ENCODE measurements at places on chromosomes 3 and 15. TPM values are rescaled to one million over a fixed set of nuclear protein-coding genes. Genes with fewer than 3 reads are reported as not detected.

DNA sequence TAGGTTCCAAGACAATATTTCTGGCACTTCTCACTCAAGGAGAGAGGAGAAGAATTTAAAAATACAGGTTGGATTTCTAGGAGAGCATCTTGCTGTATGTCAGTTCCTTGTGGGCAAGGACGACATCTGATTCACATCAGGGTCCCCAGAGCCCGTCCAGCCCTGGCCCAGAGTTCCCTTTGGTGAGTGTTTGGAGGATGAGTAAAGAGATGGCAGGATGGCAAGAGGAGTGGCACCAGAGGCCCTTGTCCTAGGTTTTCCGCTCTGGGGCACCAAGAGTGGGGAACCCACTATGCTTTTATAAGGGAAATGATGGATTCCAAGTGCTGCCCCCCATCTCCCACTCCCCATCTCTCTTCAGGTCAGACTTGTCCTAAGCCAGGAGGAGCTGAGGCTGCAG lies 181.8 kb downstream of the TBC1D2B start:
- DNase-seq = no peak

- no peak for DNase-seq
Measured at GRCh38 chr3:178302966-178303930, 233.0 kb upstream of the KCNMB2 start.

DNA sequence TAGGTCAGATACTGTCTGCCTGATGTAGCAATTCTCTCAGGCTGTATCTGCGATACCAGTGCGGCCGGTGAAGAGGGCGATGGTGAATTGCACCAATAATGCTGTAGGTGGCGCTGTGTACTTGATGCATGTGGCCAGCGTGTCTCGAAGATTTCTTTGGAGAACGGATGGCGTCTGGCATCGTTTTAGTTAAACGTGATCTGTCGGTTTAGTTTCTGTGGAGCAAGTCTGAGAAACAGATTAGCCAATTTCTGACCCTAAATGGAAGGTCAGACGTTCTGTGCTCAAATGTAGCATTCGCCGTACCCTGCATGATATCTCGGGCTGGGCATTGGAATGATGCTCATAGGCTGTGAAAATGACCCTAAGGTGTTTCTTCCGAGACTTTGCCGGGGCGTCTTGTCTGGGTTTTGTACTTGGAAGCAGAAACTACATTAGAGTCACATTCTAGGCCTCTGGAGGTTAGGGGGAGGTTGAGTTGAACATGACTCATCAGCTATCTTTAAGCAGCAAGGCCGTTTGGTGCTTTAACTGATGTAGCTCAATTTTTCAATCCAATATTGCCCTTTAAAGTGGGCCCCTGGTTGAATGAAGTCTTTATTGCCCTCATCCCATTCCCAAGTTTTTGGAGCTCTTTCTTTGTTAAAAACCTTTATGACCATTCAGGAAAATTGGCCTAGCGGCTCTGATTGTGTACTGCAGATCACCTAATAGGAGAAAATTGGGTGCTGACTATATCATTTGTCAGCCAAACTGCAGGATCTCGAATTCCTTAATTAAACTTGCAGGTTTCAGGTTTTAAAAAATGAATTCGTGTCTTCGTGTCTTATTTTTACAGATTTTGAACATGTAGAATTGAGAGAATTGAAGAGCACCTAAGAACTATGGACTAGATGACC lies 80.0 kb downstream of the SQOR start:
- peak; percentile 23 for DNase-seq

GRCh38 chr3:133540896-133541674 lies 32.4 kb upstream of the CDV3 start:
- DNase-seq = no peak

DNA sequence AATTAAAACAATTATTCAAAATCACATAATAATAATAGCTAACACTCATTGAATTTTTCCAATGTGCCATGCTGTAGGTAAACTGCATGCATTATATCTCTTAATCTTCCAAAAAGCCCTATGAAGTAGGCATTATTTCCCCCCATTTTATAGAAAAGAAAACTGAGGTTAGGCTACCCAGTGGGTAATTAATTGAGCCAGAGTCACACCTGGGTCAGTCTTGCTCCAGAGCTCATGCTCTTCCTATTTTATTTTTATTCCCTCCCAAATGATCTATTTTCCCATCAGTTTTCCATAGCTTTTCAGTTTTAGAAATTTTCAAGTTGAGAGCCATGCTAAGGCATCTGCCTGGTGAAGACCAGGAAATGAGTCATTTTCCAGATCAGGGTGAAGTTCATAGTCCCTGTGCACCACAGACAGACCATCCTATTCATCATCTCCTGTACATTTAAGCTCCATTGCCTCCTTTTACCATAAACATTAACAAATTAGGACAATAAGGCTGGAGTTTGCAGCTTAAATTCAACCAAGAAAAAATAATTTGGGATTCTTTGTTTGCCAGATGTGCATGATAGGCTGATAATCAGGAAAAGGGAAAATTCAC lies 417.3 kb downstream of the OTOL1 start:
- DNase-seq = no peak

DNA sequence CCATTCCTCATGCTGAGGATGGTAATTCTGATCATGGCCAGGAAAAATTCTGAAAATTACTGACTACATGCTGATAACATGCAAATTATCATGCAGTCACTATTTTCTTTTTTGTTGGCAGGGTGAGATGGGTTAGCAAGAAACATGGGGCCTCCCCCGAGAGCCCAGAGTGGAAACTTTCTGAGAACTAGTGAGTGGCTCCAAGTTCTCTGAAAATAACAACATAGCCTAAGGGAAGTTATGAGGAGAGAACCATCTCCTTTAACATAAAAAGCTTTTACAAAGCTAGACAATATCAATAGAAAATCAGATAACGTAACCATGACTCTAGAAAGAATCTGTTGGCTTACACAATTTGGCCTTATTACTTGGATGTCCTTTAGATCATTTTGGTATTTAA lies 254.2 kb downstream of the PLOD2 start:
- no peak for DNase-seq

- no peak for DNase-seq
Measured at GRCh38 chr3:134104031-134104430, 74.3 kb upstream of the SLCO2A1 start.

DNA sequence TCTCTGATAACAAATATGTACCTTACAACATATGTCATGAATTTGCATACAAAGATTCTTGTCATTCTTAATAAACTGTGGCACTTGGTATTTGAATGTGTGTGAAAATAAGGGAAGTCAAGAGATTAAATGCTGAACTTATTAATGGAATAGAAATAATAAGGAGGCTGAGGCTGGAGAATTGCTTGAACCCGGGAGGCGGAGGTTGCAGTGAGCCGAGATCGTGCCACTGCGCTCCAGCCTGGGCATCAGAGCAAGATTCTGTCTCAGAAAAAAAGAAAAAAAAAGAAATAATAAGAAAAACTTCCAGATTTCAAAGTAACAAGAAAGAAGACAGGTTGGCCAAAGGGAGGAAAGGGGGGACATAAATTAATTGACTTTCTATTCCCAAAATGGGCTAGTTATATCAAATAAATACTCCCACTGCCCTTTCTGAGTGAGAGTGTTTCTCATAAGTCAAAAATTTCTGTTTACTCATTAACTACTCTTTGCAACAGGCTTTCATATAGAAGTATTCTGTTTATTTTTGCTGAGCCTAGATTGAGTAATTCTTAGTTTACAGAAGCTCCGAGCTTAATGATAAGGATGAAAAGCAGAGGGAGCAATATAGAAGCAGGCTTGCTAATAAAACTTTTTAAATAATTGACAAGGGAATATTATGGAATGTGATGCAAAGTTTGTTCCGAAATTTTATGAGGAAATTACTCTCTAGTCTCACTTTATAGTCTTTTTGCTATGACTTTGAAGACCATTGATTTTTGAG lies 25.6 kb downstream of the KNG1 start:
- DNase-seq = no peak

GRCh38 chr15:29677871-29678461 lies 144.3 kb downstream of the TJP1 start:
- no peak for DNase-seq

- DNase-seq = no peak
Measured at GRCh38 chr3:69282181-69282580, 103.7 kb downstream of the FRMD4B start.

- no peak for DNase-seq
Measured at GRCh38 chr3:129501630-129502029, 26.8 kb upstream of the RHO start.

DNA sequence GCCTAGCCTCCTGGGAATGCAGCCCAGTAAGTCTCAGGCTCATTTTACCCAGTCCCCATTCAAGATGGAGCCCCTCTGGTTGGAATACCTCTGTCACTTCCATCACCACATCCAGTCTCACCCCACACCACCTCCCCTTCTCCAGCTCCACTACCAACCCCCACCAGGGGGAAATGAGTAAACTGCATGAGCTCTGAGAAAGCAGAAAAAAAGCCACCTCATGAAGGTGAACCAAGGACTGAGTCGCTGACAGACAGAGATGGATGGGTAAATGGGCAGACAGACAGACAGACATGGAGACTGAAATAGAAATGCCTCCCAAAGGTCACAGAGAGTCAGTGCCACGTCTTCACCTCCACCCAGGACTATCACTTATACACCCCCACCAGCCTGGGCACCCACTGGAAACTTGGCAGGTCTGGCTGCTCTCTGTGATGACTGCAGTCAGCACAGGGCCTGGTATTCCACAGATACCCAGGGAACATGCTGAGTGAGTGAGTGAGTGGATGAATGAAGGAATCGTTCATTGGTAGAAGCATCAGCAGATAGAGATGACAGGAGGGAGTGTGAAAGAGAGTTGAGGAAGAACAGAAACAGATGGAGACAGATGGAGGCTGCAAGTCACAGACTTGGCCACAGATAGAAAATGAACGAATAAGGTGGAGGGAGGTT lies 4.9 kb upstream of the LOXL1 start:
- no peak for DNase-seq

DNA sequence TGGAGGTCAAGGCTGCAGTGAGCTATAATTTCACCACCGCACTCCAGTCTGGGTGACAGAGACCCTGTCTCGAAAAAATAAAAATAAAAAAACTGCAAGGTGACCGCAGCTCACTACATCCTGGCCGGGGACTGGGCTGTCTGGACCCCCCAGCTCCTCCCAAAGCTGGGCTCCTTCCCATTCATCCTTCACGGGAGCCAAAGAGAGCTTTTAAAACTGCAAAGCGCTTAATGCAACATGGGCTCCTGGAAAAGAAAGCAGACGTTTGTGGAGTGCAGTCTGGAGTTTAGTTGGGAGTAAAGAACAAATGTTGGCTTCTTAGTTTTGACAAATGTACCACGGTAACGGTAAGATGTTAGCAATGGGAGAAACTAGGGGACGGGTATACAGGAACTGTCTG lies 12.1 kb downstream of the PLXND1 start:
- DNase-seq = no peak

DNA sequence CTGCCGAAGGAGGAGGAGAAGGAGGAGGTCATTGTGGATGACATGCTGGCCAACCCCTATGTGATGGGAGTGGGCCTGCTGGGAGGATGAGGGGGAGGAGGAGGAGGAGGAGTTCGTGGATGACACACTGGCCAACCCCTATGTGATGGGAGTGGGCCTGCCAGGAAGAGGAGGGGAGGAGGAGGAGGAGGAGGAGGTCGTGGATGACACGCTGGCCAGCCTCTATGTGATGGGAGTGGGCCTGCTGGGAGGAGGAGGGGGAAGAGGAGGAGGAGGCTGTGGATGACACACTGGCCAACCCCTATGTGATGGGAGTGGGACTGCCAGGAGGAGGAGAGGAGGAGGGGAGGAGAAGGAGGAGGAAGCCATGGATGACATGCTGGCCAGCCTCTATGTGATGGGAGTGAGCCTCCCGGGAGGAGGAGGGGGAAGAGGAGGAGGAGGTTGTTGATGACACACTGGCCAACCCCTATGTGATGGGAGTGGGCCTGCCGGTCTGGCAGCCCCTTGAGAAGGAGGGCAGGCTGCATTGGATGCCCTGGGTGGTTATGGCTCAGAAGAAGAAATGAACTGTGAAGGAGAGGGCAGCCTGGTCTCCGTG lies 55.7 kb upstream of the WNT7A start:
- DNase-seq = no peak

GRCh38 chr3:8873740-8874139 lies 89.5 kb downstream of the RAD18 start:
- no peak for DNase-seq

GRCh38 chr15:60721257-60721626 lies 242.3 kb upstream of the ICE2 start:
- DNase-seq = no peak

- DNase-seq = no peak
Measured at GRCh38 chr15:63288778-63289378, 11.5 kb downstream of the APH1B start.

DNA sequence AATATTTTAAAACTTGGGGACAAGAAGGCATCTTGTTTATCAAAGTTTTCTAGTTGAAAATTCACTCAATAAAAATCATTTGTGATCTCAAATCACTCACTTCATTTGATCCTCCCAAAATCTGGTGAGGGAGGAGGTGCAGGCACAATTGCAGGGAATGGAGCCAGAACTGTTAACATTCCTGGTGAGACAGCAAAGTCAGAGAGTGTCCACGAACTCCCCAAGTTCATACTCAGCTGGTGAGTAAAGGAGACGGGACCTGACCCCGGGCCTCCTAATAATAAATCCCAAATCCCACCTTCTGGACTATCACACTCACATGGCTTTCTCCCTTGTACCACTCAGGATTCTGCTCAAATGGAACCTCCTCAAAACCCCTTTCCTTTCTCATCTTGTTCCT lies 252.3 kb upstream of the LRTM1 start:
- DNase-seq = no peak

DNA sequence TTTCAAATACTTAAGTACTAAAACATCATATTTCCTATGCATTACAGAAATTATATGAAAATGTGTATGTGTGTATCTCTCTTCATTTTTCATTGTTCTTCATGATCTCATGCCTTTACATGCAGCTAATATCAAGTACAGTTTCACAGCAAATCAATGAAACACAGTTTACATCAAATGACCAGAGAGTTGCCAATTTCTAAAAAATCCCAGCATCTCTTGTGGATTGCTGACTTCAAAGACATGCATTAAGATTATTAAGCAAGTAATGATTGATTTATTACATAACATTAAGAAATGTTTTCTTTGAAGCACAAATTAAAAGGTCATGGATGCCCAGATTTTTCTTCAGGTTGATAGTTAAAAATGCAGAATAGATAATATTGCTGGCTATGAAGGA lies 31.0 kb upstream of the TAFA4 start:
- no peak for DNase-seq

DNA sequence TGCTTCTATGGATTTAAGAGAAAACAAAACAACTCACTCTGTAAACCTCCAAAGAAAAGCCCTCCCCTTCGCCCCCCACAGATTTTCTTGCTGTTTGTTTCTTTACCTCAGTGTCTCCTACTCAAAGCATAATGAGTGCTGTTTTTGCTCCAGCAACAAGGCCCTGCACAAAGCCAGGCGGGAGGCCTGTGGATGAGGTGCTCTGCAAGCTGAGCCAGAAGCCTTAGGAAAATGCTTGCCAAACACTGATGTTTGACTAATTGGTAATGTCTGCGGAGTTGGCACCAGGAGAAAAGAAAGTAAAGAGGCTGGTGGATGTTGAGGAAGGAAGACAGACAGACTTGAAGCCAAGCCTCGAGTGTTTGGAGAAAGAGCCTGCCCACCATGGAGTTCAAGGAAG lies 99.7 kb downstream of the RARB start:
- DNase-seq = no peak

The ALDH1A3 gene
- 44.9 TPM for total RNA-seq

The GRAMD1C gene
- total RNA-seq = 18.4 TPM

The SAMMSON gene
- not detected for total RNA-seq

The GPR149 gene
- total RNA-seq = not detected

The EXOSC7 gene
- 39.0 TPM for total RNA-seq

The NCBP2 gene
- 42.6 TPM for total RNA-seq

The ACTC1 gene
- total RNA-seq = 0.15 TPM

The SMC4 gene
- total RNA-seq = 25.2 TPM

Measured in breast epithelium (tissue), 4 donors.